ENCODE measurements at places on chromosomes 11 and 22.

GRCh38 chr22:23147617-23148387, 2.5 kb downstream of the RAB36 start:
- DNase-seq, result no peak

DNA sequence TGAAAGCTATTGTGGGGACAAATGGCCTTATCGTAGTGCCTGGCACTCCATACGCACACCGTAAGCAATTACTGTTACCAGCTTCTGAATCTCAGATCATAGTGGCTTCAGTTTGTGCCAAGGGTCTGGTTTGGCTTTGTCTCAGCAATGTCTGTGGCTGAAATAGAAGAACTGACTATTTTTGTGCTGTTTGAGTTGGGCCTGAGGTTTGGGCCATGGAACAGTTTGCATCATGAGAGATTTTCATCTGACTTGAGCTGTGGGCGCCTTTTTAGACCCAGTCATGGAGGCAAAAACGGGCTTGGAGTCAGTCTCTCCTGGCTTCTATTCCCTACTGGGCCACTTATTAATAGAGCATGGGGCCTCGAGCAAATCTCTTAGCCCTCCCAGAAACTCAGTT, 121.1 kb upstream of the CRYBB3 start:
- no peak for DNase-seq

- no peak for DNase-seq
These were observed 2.5 kb upstream of the ST14 start for GRCh38 chr11:130157101-130157500.

DNA sequence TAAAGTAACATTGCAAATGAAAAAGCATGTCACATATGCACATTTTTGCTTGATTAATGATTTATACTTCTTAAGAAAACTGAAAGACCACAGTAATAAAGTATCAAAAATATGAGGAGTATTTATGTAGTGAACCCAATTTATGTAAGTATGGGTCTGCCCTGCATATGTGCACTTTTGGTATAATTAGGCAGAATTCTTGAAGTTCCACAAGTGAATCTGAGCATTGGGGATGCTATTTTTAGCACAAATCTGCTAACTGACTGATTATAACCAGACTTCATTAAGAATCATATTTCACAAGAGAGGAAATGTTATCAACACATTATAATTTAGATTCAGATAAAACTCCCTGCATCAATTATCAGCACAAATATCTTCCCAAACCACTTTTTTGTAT, 407.1 kb upstream of the LRRC4C start:
- DNase-seq, result no peak

GRCh38 chr11:3051196-3052108, 5.8 kb downstream of the CARS1 start:
- no peak for DNase-seq

DNA sequence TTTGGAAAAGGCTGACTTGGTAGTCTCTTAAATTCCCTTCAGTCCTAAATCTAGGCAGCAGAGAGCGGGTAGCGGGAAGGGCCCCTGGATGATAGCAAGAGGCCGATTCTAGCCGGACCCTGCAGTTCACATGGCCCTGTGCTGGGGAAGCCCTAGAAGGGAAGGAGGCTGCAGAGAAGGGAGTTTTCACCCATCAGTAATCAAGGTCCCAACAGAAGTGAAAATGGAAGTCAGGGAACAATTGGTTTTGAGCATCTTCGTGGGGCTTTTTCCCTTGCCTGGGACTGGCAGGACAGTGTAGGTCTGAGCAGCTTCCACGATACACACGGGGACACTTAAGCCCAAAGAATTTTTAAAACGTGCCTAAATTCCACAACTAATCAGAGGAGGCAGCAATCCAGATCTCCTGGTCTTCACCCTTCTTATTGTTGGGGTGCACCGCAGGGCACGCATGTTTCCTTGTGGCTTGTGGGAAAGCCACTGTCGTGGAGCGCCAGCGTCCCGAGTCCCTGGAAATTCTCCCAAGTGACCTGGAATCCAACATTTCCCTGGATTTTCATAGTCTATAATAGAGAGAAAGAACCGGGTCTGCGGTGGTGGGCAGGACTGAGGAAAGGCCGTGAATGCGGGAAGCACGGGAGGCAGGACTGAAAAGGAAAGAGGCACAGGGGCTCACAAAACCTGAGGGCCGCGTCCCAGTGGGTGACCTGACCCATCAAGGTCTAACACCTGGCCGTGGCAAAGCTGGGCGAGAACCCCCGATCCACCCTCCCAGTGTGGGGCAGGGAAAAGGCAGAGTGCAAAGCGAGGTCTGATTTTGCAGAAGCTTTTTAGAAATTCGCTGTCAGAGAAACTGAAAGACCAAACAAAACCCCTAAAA, 846 bp upstream of the OAF start:
- no peak for DNase-seq

GRCh38 chr11:128609785-128610184, 22.4 kb upstream of the ETS1 start:
- no peak for DNase-seq

- DNase-seq, result no peak
These were observed 804 bp downstream of the APIP start for GRCh38 chr11:34915136-34916014.

GRCh38 chr11:91773090-91773489, 451.5 kb upstream of the FAT3 start:
- DNase-seq, result no peak

DNA sequence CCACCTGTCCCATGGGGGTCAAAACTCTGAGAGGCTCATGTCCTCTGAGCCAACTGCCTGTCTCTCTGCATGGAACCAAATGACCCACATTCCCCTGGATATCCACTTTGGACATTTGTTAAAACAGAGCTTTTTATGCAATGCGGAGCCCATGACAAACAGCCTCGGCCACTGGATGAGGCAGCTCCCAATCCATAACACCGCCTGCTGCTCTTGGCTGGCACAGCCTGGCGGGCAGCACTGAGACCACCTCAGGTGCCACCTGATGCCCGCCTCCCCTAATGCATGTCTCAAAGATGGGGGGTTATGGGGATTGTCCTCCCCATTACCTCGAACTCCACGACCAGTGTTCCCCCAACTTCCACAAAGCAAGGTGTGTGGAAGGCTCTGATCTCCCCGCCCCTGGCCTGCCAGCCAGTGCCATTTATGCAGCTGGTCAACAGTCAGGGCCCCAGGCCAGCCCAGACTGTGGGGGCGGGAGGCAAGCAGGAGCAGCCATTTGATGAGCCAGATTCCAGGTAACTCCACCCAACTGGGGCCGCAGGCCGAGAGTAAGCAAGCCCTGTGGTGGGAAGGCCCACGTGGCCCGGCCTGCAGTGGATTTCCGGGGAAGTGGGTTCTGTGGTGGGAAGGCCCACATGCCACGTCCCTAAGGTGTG, 84.2 kb downstream of the PHF21B start:
- no peak for DNase-seq

Measured in omental fat pad (tissue), 4 donors.